ENCODE measurements at places on chromosomes 6 and 20.

DNA sequence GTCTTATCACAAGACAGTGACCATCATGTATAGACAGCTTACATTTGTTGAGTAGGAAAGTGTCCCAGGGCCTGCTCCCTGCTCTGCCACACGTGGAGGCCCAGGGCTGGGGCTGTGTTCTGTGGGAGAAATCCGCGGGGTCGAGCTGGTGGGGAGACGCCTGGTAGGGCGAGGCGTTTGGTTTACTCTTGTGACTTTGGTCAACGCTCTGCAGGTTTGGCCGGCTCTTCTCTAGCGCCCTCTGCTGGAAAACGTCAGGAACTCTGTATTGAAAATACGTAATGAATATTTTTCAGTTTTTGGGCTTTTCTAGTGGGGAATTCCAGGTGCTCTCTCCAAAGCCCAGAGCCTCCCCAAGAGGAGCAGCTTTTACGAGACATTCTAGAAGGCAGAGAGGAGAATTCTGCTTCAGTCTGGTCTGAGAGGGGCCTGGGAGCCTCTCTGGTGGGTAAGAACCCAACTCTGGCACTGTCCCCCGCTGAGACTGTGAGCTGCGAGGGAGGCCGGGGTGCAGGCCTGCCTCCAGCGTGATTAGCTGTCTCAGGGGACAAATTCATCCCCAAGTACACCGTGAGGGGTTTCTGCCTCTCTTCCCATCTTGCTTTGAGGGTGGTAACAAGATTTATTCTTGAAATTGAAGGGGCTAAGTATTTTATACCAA, 112.6 kb upstream of the RALGAPA2 start:
- peak; percentile 36 for DNase-seq

DNA sequence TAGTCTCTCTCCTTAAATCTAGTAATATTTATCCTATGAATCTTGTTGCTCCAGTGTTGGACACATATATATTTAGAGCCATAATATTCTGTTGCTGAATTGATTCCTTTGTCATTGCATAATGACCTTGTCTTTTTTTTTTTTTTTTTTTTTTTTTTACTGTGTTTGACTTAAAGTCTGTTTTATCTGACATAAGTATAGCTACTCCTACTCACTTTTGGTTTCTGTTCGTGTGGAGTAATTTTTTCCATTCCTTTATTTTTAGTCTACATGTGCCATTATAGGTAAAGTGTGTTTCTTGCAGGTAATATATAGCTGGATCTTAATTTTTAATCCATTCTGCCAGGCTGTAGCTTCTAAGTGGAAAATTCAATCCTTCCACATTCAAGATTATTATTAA, 166.5 kb downstream of the GMDS start:
- DNase-seq = no peak

DNA sequence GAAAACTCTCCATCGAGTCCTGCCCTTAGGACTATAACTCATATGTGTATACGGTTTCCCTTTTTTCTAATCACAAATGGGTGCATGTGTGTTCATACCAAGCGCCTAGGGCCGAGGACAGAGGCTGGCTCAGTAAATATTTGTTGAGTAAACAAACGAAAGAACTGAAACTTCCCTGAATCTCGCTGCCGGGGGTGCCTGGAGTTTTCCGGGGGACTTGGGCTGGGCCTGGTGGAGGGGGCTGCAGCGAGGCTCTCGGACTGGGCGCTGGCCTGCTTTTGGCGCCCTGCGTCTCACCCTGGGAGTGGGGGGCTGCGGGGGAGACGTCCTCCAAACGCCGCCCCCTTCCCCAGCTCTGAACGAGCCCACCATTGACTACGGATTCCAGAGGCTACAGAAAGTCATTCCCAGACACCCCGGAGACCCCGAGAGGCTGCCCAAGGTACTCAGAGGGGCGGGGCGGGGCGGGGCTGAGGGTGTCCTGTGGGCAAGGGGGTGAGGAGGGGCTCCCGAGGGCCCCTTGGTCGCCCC, 49.0 kb downstream of the CPXM1 start:
- DNase-seq = no peak

GRCh38 chr6:89371849-89372505, 19.5 kb upstream of the UBE2J1 start:
- DNase-seq = peak; percentile 75

DNA sequence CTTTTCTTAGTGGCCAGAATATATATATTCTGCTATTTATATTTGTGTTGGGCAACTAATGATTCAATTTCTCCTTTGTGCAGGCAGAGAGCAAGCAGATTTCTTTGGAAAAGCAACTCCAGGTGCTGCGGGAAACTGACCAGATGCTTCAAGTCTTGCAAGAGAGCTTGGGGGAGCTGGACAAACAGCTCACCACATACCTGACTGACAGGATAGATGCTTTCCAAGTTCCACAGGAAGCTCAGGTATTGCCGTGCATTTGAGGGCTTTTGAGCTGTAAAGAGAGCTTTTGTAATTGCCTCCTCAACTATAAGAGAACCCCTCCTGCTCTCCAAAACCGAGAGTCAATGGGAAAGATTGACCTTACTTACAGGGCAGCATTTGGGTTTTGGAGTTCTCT, 203.5 kb downstream of the UTRN start:
- no peak for DNase-seq

GRCh38 chr20:56779452-56780143, 150.5 kb downstream of the TFAP2C start:
- no peak for DNase-seq

- DNase-seq = no peak
These were observed 131.1 kb downstream of the OLIG3 start for GRCh38 chr6:137362878-137363804.

GRCh38 chr20:21511850-21512633, 1.8 kb downstream of the NKX2-2 start:
- no peak for DNase-seq

DNA sequence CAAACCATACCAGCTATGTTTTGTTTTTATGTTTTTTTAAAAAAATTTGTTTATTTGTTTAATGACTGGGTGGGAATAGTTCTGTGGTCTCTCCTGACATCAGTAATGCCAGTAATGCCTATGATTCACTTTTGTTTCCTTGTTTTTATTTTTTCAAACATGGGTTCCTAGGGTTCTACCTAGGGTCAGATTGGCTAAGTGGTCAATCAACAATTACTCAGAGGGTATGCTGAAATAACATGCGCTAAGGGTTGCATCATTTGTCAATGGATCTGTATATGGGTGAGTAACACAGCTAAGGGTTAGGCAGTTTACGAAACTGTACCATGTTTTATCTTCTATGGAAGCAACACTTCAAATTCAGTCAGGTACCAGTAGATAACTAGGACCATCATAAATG, 583.8 kb upstream of the GJE1 start:
- DNase-seq = no peak

DNA sequence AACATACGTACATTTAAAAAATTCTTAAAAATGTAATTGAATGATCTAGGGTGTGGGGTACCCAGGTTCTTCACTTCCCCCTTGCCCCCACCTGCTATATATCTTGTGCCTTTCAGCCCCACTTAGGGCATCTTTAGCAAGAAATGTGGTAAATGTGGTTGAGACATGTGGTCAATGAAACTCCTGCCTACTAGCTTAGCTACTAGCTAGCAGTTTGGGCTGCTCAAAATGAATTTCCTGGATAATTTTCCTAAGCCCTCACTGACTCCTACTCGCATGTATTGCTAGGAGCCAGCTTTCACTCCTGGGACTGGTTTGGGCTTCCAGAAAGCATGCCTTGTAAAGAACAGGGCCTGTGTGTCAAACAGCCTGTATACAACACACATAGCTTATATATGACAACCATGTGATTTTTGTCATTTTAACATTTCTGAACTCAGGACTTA, 257.3 kb downstream of the ATXN1 start:
- no peak for DNase-seq

GRCh38 chr6:90118581-90118980, 178.1 kb downstream of the BACH2 start:
- DNase-seq = no peak

GRCh38 chr20:7722564-7722963, 217.7 kb downstream of the HAO1 start:
- DNase-seq = no peak

GRCh38 chr6:143150281-143150680, 89.6 kb downstream of the AIG1 start:
- DNase-seq = no peak

DNA sequence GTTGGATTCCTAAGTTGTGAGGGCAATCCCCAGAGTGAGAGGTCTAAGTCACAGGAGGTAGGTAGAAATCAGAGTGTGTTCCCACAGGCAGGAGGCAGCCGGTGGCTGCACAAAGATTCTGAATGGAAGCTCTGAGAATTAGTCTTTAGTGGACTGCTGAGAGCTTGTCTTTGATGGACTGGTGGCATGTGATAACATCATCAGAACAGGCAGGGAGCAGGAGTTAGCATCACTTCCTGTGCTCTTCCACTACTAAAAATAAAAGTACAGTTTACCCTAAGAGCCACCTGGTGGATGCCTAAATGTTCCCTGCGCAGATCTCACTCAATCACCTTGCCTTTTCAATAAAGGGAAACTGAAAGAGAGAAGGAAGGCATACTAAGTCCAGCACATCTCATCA, 294.6 kb upstream of the POU3F2 start:
- DNase-seq = no peak

DNA sequence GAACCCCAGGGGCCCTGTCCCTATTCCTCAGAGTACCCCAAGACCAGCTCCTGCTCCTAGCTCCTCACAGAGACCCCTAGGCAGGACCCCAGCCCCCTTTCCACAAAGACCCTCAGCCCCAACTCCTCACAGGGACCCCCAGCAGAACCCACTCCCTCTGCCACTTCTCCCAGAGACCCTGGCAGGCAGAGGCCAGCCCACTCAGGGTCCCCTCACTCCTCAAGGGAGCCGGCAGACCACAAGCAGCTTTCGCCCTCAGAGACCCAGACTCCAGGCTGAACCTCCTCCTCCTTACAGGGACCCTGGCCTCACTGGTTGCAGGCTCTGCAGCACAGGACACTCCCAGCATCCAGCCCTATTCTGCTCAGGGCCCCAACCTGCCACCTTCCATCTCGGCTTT, 575 bp downstream of the SLC44A4 start:
- no peak for DNase-seq

DNA sequence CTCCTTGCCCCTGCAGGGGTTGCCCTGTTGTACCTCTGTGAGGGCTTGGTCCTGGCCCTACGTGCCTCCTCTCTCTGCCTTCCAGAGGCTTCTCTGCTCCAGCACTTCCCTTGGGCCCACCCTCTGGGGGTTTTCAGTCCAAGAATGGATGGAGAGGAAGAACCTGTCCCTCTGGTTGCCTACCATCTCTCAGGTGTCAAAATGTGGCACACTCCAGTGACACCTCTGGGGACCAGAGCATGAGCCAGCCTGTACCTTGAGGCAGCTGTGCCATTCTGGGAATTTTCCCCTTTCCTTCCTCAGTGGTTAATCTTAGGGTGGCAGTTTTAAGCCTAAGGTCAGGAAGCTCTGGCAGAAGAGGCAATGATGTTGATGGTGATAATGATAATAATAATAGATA, 115.2 kb upstream of the ARMC2 start:
- no peak for DNase-seq

DNA sequence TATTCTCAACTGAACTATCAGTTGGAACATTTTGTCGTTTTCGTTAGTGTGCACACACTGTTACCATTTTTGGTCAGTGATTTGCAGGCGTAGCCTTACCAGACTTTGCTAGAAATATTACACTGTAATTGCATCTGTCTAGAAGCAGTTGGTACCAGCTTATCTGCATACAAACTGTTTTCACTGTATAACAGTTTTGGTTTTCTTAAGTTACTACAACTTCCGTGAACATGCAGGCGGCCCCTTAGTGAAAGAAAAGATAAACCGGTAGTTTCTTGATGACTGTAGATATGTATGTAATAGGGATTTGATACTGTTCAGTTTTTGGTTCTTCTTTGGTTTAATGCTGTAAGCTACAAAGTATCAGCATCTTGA, 1.3 kb downstream of the DSTN start:
- no peak for DNase-seq

DNA sequence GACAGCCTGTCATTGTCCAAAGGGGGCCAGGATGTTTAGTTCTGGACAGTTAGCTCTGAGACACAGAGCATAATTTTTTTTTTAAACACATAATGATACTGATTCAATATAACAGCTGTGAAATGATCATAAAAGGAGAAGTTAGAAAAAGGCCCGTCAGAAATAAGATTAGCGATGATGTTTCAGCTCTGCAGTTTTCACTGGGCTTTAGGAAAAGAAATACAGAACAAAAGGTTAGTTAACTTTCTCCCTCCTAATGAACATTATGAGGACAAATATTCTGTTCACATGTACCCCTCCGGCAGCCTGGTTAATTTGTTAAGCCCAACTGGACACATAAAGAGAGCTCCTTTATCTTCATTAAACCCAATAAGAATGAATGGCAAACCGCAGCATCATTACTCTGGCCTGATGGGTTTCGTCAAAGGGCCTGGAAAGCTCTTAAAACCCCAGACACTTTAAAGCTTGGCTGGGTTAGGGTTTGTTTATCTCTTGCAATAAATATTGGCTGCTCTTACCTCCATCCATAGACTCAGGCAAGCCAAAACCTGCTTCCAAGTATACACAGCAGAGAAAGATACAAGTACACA, 394.6 kb downstream of the KIF16B start:
- no peak for DNase-seq

DNA sequence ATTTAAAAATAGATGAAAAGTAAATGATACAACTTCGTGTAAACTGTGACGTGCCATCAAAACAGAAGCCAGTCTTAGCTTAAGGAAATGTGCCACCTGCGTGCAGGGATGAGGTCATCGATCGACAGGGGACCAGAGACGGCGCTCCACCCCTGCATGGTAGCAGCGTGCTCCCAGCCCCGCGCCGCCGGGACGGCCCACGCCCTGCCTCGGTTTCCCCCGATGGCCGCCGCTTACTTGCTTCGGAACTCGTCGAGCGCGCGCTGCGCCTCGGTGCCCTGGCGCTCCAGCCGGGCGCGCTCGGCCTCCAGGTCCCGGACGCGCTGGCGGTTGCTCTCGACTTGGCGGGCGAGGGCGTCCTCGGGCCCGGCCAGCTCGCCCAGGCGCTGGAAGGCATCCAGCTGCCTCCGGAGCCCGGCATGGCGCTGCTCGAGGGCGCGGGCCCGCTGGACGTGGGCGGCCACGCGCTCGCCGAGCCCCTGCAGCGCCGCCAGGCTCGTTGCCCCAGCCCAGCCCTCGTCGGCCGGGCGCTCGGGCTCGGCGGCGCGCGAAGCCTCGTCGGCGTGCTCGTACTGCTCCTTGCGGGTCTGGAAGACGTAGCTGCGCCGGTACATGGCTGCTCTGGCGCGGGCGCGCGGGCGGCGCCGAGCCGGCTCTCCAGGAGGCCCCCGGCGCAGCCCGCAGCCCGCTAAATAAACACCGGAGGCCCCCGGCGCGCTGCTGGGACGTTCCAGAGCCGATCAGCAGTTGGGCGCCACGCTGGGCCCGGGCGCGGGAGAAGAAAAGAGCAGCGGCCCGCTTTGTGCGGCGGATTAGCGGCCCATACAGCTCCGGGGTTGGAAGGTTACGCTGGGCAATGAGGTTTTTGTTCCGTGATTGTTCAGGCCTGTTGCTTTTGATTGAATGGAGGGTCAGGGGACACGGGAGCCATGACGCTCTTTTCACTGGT, at the start of gene BFSP1:
TSS of gene BFSP1 (minus strand) at position 664 of the 949 bp plus-strand sequence. CDS start at position 614, 50 bp downstream.
- DNase-seq = peak; percentile 44

GRCh38 chr20:33443512-33444239, at the start of gene SNTA1:
TSS of gene SNTA1 (minus strand) at chr20:33443763. CDS start at chr20:33443620, 143 bp downstream.
- DNase-seq = peak; percentile 82

Measured in activated T-helper 1 cell treated with anti-CD3 and anti-CD28 coated beads, Interleukin-12 subunit alpha, Interleukin-12 subunit beta, Interleukin-2, Interleukin-4 antibody, amounts not matched to agents 30 ng/mL and 10 ng/mL and 1 ng/mL, durations not matched to agents 14 hours and 24 hours and 36 hours (primary cell).